Stimulated activated CD8-positive, alpha-beta memory T cell treated with anti-CD3 and anti-CD28 coated beads, Interleukin-7, amount 100 ng/mL, for 4 hours (primary cell): ENCODE measurements at places on chromosomes 4 and X.

- DNase-seq = no peak
Observed at GRCh38 chr4:98602270-98602669, 56.1 kb downstream of the TSPAN5 start.

- DNase-seq = no peak
Observed at GRCh38 chr4:134178706-134179105, 22.9 kb downstream of the PABPC4L start.

- DNase-seq = no peak
Observed at GRCh38 chrX:40945361-40945713, 139.9 kb upstream of the USP9X start.

DNA sequence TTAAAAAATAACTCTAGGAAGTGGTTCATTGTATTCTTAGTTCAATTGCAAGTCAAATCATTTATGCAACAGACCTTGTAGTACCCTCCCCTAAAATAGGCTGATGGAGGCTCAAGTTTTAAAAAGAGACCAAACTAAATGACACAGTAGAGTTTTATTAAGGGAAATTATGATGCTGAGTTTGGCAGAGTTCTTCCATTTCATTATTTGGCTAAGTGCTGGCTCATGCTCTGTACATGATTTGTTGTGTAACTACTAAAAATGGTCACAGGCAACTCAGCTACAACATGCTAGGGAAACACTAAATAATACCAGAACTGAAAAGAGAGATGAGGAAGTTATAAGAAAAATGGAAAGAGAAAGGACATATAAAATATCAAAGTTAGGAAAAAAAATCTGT is 96.1 kb upstream of the TFDP3 start:
- DNase-seq = no peak

DNA sequence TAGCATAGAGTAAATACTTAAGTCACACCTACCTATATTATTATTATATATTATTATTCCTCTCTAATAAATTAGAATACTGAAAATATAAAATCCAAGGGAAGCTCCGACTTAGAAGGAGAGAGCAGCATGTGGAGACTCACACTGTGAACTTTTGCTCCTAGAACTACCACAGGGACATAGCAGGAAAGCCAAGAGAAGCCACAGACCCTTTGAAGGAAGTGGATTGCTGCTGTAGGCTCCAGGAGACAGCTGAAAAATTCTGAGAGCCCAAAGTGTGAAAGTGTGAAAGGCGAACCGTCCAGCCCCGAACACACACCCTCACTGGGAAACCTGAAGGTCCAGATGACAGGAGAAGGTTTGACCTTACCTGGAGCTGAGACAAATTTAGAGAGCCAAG is 177.0 kb downstream of the FAM13A start:
- no peak for DNase-seq

DNA sequence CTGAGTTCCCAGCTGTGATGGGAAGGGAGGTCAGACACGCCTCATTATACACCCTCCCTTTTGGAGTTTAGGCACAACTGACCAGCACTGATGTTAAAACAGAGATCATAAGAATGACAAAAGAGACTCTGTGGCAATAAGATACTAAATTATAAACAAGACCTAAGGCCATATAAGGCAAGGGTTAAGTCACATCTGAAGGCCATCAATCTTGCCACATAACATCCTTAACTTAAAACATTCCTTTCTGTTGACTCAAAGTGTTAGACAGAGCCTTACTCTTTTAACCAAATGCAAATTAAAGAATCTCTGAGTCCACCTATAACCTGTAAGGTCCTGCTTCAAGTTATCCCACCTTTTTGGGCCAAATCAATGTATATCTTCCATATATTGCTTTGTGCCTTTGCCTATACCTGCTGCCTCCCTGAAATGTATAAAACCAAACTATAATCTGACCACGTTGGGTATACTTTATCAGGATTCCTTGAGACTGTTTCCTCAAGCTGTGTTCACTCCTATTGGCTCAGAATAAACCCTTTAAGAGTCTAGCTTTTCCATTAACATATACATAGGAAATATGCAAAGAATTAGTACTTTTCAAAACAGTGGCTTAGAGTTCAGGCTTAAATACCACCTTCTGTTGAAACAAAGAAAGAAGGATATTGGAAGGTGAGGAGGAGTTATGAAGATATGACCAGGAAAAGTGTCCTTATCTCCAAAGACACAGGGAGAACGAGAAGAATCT is 214.4 kb upstream of the PPP1R2C start:
- DNase-seq = no peak

DNA sequence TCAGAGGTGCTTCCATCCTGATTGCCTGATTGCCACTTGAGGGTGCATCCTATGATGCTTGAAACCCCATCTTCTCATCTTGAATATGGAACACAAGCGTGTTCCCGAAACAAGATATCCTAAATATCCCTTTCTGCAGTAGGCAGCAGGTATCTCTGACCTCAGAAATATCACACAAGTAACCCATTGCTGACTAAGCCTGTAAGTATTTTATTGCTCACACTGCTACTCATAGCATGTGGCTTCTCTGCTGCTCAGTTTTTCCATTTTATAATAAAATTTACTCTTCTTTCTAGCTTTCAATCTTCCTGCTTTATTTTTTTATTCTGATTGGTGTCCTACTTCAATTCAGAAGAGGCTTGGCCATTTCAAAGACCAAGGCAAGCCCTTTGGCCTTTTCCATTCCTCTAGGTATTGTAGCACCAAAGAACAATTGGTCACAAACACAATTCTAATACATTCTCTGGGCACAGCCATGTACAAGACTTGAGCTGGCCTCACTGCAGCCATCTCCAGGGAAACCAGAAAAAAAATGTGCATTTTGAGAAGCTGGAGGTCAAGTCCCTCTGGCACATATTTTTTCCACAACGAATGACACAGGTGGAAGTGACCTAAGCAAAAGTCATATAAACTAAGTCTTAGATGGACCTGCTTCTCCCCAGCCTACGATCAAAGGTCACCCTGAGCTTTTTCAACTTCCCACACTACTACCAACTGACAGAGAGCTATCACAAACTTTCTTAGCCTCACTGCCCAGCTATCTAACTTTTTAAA is 107.0 kb downstream of the OR13H1 start:
- DNase-seq = no peak

- no peak for DNase-seq
Observed at GRCh38 chr4:829761-830600, 4.1 kb upstream of the CPLX1 start.

DNA sequence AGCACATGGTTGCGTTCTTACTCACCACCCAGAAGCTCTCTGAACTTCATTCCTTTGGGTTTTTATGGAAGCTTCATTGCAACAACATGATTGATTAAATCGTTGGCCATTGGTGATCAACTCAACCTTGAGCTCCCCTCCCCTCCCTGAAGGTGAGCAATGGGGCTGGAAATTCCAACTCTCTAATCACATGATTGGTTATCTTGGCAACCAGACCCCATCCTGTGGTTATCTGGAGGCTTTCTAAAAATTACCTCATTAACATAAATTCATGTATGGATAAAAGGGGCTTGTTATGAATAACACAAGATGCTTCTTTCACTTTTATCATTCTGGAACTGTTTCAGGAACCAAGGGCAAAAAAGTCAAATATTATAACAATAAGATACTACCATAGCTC is 34.6 kb upstream of the NMU start:
- no peak for DNase-seq

DNA sequence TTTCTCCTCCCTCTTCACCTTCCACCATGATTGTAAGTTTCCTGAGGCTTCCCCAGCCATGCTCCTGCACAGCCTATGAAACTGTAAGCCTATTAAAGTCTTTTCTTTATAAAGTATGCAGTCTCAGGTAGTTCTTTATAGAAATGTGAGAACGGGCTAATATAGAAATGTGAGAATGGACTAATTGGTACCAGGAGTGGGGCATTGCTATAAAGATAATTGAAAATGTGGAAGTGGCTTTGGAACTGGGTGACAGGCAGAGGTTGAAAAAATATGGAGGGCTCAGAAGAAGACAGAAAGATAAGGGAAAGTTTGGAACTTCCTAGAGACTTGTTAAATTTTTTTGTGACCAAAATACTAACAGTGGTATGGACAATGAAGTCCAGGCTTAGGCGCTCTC is 959.3 kb downstream of the SH3BGRL start:
- DNase-seq = no peak

GRCh38 chr4:27973056-27973455 is 1112.4 kb downstream of the STIM2 start:
- no peak for DNase-seq

GRCh38 chr4:183848805-183849204 is 56.3 kb upstream of the STOX2 start:
- no peak for DNase-seq

GRCh38 chr4:188374871-188375270 is 235.6 kb downstream of the TRIML1 start:
- DNase-seq = no peak

DNA sequence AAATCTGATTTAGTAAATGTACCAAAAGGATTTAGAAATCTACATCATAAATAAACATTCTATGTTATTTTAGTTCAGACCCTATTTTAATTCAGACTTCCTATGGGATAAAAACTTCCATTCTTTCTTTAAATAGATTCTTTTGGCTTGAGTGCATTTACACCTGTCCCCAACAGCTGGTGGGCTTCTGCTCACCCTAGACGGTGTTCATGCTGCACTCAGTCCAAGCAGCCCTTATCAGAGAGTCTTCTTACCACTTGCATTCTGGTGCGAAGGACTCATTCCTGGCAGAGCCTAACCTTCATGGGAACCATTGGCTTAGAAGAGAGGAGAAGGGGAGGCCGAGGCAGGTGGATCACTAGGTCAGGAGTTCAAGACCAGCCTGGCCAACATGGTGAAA is 57.3 kb downstream of the NPNT start:
- DNase-seq = no peak

GRCh38 chr4:970046-970745 is 3.2 kb downstream of the DGKQ start:
- DNase-seq = peak; percentile 46

- DNase-seq = no peak
Observed at GRCh38 chr4:169724260-169724659, 33.5 kb downstream of the HPF1 start.

GRCh38 chr4:79514621-79515329 is 106.7 kb upstream of the GK2 start:
- no peak for DNase-seq

GRCh38 chr4:1502501-1502886 is 96.3 kb upstream of the NKX1-1 start:
- no peak for DNase-seq

DNA sequence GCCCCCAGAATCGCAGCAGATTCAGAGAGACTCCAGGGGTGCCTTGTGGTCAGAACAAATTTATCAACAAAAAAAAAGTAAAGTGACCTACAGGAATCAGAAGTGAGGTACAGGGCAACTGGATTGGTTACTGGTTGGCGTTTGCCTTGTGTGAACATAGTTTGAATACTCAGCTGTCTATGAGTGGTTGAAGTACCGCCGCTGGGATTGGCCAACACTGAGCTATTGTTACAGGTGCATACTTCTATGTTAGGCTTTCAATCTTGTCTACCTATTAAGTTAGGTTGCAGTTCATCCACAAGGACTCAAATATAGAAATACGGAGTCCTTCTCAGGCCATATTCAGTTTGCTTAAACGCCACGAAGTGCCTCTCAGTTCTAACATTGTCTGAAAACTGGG is 993.5 kb upstream of the PRKX start:
- DNase-seq = no peak

DNA sequence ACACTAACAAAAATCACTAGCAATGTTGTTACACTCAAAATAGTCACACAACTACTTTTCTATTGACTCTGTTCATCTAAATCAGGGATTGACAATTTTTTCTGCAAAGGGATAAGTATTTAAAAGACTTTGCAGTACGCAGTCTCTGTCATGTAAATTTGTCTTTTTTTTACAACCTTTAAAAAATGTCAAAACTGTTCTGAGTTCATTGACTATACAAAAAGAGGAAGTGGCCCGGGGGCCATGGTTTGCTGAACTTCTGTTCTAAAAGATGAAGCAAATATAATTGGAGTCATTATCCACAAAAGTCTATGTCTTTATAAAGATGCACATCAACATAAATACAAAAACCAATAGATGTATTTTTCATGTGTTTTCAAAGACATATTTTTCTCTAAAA is 1310.3 kb downstream of the RPA4 start:
- no peak for DNase-seq
